ENCODE measurements at places on chromosomes 16 and 17.

DNA sequence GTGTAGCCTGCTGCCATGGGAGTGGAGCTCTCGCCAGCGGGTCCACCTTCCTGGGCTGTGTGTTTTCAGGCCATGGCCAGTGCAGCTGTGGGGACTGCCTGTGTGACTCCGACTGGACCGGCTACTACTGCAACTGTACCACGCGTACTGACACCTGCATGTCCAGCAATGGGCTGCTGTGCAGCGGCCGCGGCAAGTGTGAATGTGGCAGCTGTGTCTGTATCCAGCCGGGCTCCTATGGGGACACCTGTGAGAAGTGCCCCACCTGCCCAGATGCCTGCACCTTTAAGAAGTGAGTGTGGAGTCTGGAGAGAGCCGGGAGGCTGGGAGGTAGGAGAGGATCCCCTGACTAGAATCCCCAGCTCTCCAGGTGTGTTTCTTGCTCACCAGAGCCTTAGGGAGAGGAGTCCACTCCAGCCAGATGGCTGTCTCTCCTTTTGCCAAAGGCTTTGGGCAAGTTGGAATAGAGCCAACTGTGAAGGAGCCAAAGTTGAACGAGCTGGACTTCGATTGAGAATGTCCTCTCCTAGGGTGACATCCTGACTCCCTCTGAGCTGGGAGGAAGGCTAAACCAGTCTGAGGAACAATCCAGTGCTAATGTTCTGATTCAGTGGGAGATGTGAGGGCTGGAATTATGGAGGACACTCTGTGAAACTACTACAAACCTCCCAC is 24.4 kb upstream of the EFCAB13 start:
- DNase-seq = peak; percentile 72

- no peak for DNase-seq
These were observed 55.9 kb downstream of the FOXL1 start for GRCh38 chr16:86634292-86634691.

GRCh38 chr17:34990921-34991365 is 10.6 kb downstream of the LIG3 start:
- no peak for DNase-seq

GRCh38 chr17:55219934-55220333 is 44.8 kb upstream of the HLF start:
- DNase-seq = no peak

- no peak for DNase-seq
These were observed 130.1 kb downstream of the PRKCA start for GRCh38 chr17:66432411-66432957.

All from coronary artery (tissue), 2 donors.